ENCODE measurements at places on chromosomes 2 and 18.

GRCh38 chr2:202113571-202114142 is 40.6 kb downstream of the KIAA2012 start:
- DNase-seq, result no peak

DNA sequence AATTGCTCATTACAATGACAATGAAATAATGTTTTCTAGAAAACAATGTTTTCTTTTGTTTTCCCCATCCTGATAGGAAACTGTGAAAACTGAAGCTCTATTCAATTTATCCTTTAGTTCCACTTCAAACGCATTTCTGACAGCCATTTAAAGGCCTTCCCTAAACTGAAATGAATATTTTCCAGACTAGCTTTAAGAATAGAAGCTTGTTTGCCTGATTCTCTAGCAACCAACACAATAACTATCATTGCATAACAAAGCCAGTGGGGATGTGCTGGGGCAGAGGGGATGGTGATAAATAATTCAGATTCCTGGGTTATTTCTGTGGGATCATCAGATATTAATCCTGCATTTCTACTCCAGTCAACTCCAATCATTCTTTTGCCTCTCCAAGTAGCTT is 427.1 kb downstream of the RND3 start:
- no peak for DNase-seq

DNA sequence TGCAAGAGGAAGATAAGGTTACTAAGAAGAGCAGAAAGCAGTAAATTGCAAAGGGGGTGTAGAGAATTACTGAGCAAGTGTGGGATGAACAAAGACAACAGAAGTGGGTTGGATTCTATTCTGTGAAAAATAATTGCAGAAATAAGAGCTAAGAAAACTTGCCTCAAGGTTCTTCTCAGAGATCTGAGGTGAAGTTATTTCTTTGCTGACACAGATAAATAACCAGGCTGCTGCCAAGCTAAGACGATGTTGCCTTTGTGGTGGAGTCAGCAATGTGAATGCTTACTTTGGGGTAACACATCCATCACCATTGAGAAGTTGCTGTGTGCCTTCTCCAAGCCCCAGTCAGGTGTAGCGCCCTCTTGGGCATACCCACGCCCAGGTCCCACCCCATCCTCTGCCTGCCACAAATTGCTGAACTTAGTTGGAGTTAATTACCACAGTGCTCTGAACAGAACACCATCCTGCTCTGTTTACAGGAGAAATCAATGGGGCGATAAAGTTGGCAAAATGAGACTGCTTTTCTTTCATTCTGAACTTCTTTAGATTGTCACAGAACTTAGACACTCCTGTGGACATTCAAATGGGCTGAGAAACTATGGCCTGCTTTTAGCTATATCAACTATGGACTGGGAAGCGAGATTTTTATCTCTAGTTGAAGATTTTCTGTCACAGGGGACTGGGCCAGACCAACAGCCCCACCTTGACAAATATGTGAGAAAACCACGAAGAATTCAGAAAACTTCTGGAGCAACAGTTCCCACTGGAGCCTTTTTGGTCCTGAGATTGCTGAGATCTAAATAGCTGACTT is 283.6 kb downstream of the TMX3 start:
- DNase-seq, result no peak

GRCh38 chr2:32941944-32942690 is 4.6 kb upstream of the LTBP1 start:
- no peak for DNase-seq

DNA sequence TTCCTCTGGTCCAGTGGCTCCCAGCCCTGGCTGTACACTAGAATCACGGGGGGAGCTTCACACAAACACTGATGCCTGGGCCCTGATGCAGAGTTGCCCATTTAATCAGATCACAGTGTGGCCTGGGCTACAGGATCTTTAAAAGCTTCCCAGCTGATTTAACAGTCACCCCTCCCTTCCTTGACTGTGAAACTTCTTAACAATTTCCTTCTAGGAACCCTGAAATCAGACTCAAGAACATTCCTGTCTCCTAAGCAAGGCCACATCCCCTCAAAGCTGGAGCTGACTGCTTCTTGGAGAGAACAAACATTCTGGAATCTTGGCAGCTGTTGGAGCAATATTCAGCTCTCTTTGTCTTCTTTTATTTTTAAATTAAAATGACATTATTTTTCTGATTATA is 88.7 kb downstream of the ADD2 start:
- no peak for DNase-seq

GRCh38 chr2:111157798-111158197 is 37.1 kb downstream of the BCL2L11 start:
- no peak for DNase-seq

GRCh38 chr2:20629181-20629580 is 21.7 kb downstream of the HS1BP3 start:
- no peak for DNase-seq

GRCh38 chr2:70690846-70691245 is 77.2 kb downstream of the ADD2 start:
- DNase-seq, result no peak

DNA sequence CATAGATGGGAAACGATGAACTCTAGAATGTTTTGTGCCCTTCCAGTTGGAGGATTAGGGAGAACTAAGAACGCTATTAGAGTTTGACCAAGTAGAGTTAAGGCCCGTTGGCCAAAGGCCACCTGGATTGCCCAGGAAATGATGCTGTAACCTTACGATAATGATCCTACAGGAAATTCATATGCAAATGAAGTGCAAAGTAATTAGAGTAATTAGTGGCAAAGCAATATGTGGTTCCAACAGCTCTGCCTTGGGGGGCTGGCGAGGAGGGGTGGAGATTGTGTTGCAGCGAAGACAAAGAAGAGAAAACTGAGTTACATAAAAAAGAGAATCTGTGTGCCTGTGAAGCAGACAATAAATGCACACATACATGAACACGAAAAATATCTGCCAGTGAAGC is 61.5 kb upstream of the BOD1L2 start:
- DNase-seq, result no peak

GRCh38 chr2:11416186-11416585 is 49.8 kb downstream of the E2F6 start:
- no peak for DNase-seq

GRCh38 chr2:106816974-106817373 is 69.0 kb downstream of the ST6GAL2 start:
- no peak for DNase-seq

GRCh38 chr2:104932243-104932642 is 78.3 kb downstream of the POU3F3 start:
- DNase-seq, result no peak

DNA sequence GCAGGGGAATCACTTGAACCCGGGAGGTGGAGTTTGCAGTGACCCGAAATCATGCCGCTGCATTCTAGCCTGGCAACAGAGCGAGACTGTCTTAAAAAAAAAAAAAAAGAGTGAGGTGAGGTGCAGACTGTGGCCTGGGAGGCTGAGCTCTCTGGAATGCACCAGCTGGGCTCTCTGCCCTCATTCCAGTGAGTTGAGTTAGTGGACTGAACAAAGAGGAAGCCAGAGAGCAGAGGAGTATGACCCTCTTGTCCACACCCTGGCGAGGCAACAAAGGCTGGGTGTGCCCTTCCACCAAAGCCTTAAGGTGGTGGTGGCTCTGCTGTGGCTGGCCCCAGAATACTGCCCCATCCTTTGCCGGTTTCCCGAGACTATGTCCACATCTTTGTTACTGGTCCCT is 71.3 kb upstream of the ACKR3 start:
- DNase-seq, result no peak

DNA sequence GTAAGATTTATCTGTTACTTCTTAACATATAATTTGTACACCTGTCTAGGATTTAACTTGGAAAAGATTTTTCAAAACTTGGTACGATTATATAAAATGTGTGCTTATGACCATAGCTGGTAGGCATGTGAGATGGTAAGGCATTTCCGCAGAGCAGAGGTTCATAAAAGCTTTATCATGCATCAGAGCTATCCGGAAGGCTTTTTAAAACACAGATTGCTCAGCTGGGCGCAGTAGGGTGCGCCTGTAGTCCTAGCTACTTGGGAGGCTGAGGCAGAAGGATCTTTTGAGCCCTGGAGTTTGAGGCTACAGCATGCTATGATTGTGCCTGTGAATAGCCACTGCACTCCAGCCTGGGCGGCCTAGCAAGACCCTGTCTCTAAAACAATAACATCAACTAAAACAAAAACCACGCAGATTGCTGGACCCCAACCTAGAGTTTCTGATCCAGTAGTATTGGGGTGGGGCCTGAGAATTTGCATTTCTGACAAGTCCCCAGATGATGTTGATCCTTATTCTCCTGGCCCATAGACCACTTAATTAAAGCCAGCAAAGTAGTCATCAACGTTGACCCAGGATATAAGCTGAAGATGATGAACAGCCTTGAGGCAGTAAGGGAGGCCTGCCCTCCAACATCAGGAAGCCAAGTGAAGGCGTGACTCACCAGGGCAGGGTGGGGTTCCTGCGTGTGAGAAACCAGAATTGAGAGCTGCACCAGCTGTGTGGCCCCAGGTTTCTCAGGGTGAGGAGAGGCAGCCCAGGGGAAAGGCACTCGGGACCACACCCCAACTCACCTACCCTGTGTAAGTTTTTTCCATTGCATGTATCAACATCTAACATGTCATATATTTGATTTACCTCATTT is 21.6 kb upstream of the SLC20A1 start:
- DNase-seq, result peak; percentile 88

DNA sequence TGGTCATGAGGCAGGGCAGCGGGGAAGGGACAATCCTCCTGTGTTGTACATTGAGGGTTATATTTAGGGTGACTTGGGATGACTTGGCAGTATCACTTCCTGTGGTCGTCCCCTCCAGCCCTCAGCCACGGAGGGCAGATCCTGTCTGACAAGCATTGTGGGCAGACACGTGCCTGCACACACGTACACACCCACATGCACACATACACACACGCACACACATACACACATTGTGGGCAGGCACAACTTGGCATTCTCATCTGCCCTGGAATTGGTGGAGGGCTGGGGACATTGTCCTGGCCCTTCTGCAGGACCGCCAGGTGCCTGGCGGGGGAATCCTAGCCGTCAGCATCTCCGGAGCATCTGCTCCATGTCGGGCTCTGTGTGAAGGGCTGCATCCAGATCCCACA is 47.6 kb downstream of the ODC1 start:
- DNase-seq, result peak; percentile 22

DNA sequence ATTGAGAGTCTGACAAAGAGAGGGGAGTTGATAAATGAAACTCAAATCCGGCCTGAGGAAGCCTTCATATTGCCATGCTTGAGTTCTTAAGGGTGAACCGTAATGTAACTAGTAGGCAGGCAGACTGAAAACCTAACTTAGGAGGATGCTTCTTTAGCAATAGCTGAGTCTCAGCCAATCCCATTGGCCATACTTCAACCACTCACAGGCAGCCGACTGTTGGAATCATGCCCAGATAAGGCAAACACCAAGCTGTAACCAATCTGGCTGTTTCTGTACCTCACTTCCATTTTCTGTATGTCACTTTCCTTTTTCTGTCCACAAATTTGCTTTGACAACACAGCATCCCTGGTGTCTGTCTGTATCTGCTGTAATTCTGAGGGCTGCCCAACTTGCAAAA is 39.5 kb downstream of the TPRKB start:
- DNase-seq, result no peak

GRCh38 chr2:47061944-47062678 is 93.0 kb downstream of the STPG4 start:
- no peak for DNase-seq

DNA sequence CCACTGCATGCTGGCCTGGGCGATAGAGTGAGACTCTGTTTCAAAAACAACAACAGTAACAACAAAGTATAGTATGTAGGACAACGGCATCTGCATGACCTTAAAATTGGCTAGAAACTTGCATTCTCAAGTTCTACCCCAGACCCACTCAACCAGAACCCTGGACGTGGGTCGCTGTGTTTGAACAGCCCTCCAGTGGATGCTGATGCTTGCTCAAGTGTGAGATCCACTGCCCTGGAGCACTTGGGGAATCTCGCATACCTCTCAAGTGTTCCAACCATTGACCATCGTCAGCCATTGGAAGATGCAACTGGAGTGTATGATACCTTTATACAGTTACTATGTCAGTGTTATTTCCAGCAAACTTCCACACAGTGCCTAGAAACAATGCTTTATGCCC is 435.9 kb downstream of the DCDC2C start:
- DNase-seq, result no peak

DNA sequence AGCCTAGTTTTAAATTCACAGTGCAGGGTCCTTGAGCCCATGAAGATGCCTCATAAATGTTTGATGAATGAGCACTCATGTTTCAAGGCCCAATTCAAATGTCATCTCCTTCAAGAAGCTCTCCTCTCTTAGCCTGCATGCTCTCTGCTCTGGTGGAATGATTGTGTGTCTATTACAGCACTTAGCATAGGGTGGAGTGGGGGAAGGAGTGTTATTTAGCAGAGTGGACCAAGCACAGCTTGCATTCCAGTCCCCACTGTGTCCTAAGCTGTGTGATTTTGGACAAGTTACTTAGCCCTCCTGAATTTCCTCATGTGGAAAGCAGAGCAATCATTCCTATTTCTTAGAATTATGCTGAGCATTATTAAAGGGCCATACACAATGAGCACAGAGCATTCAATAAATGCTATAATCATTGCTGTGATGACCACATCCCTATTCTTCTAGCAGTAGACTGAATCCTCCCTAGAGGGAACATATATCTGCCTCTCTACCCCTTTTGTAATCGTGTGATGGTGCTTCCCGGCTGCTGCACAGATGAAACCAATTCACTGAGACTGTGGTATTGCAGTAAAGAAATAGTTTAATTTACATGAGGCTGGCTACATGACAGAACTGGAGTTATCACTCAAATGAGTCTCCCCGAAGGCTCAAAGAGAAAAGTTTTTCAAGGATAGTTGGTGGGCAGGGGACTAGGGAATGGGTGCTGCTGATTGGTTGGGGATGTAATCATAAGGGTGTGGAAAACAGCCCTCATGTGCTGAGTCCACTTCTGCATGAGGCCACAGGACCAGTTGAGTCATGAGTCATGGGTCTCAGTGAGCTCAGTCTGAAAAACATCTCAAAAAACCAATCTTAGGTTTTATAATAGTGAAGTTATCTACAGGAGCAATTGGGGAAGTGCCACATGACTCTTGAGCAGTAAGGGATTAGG is 173.4 kb upstream of the NDUFV2 start:
- DNase-seq, result no peak

DNA sequence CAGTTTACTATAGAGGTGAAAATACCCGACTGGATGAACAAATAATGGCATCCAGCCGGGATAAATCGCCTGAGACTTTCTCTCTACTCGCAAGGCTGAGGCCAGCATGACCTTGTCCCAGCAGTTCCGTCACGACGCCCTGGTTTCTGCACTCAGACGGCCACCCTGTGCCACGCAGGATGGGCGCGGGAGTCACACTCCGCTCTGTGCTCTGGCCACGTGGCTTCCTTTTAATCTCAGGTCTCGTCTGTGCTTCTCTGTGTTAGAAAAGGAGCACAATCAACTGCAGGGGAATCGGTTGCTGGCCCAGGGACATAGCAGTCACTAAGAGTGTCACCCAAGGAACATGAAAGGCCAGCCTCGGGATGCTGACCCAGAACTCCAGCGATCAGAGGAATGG is 194.7 kb upstream of the PXDN start:
- DNase-seq, result no peak

- DNase-seq, result no peak
Measured at GRCh38 chr2:189661957-189662321, 680 bp downstream of the ASNSD1 start.

GRCh38 chr2:181441670-181442069 is 15.5 kb upstream of the ITGA4 start:
- no peak for DNase-seq

All from CD4-positive, alpha-beta T cell treated with Interleukin-6 for 4 hours (primary cell).